ENCODE measurements at places on chromosomes 3 and 15. TPM values are rescaled to one million over a fixed set of nuclear protein-coding genes. Genes with fewer than 3 reads are reported as not detected.

Gene RPUSD2
- 14.8 TPM for total RNA-seq

- DNase-seq: no peak
These were observed 2.7 kb downstream of the FBXO40 start for GRCh38 chr3:121595765-121596406.

DNA sequence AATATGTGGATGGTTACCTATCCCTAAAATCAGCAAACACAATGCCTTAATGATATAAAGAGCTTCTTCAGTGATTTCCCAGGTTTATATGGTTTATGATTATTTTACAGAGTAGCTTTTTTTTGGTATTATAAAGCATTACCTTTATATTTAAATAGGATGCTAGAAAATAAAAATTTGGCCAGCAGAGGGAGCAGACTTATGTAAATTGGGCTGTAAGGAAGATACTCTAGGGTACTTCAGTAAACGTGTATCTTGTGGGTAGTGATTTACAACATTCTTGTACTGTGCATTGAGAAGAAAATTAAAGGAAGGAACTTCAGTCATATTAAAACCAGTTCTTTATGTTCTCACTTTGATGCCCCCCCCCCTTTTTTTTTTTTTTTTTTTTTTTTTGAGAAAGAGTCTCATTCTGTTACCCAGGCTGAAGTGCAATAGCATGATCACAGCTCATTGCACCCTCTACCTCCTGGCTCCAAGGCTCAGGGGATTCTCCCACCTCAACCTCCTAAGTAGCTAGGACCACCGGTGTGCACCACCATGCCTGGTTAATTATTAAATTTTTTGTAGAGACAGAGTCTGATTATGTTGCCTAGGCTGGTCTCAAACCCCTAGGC lies 167.9 kb downstream of the BBX start:
- peak; percentile 78 for DNase-seq

DNA sequence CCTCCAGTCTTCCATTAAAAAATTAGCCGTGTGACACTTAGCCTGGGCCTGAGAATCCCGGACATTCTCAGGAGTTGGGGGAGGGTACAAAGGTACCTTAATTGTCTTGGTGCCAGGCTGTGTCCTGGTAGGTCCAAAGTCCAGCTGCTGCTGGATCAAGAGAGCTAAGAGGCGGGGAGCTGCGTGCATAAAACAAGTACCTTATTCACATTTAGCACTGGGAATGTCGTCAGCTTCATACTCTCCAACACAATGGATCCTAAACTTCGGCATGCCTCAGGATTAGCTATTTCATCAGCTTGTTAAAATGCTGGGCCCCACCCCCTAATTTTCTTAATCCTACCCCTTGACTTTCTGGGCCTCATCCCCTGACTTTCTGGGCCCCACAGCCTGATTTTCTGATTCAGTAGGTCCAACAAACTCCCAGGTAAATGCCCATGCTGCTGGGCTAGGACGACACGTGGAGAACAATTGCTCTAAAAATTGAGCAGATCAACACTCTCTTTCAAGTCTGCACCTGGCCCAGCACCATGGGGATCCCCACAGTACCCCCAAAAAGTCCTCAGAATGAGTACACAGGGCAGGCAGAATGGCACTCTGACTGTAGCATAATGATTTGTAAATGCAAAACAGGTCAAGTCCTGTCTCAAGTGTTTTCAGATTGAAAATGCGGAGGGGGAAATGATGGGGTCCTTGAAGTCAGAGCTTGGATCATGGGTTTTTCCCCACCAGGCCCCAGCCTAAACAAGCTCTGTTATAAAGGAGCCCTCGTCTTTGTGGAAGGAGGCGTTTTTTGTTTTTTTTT lies 5.6 kb upstream of the AEN start:
- DNase-seq: no peak

- no peak for DNase-seq
These were observed 52.9 kb upstream of the LIMD1 start for GRCh38 chr3:45541326-45542321.

DNA sequence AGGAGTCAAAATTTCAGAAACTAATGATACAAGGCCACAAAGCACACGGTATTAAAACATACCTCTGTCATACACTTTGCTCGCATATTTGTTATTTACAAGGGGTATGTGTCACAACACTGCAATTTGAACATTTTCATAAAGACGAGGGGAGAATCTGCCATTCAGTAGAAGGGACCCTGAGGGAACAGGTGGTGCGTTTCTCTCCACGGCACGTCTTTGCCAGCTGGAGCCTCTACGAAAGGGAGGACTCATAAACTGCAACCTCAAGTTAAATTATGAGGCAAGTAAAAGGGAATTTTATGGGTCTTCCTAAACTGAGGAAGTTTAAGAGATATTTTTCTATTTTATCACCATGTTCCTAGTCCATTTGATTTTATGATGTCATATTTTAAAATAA lies 19.1 kb downstream of the ATP10A start:
- no peak for DNase-seq

Gene RTP1
- not detected for total RNA-seq

Gene HEG1
- total RNA-seq: 103 TPM

Gene SSR3
- total RNA-seq: 290 TPM

- no peak for DNase-seq
These were observed 13.0 kb upstream of the ALDH1A3 start for GRCh38 chr15:100866386-100867330.

GRCh38 chr3:184568924-184569829 lies 7.6 kb downstream of the EPHB3 start:
- peak; percentile 19 for DNase-seq

GRCh38 chr15:64072812-64073211 lies 20.8 kb downstream of the CIAO2A start:
- DNase-seq: peak; percentile 58

DNA sequence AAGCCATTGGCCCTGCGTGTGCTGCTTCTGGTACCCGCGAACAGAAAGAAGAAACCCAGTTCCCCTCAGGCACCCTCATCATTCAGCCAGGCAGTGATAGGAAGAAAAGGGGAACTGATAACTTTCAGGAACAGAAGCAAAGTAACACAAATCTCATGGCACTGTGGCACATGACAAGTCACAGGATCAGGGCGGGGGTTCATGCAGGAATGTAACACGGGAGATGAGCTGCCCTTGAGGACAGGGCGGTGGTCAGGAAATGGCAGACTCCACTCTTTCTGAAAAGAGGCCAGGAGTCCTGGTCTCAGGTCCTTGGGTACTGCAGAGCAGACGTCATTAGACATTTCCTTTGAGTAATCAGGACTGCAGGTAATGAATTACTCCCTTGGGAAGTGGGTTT lies 95.5 kb downstream of the CCNL1 start:
- no peak for DNase-seq

DNA sequence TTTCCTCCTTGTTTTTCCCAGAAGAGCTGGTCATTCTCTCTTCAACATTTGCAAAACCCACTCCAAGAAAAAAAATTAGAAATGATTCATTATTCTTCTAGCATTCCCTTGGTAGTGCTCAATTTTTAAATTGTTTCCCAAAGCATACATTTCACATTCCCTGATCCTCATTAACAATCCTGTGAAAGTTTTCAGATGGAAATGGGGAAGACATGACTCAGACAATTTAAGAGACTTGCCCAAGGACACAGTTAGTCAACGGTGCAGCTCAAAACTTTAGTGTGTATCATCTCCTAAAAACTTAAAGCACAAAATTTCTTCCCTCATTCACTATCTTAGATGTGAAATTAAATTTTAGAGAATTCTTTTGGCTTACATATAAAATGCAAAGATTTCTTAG lies 17.1 kb upstream of the ABI3BP start:
- DNase-seq: peak; percentile 41

Gene SPESP1
- total RNA-seq: 4.6 TPM
